ENCODE measurements at places on chromosomes 7 and 10.

DNA sequence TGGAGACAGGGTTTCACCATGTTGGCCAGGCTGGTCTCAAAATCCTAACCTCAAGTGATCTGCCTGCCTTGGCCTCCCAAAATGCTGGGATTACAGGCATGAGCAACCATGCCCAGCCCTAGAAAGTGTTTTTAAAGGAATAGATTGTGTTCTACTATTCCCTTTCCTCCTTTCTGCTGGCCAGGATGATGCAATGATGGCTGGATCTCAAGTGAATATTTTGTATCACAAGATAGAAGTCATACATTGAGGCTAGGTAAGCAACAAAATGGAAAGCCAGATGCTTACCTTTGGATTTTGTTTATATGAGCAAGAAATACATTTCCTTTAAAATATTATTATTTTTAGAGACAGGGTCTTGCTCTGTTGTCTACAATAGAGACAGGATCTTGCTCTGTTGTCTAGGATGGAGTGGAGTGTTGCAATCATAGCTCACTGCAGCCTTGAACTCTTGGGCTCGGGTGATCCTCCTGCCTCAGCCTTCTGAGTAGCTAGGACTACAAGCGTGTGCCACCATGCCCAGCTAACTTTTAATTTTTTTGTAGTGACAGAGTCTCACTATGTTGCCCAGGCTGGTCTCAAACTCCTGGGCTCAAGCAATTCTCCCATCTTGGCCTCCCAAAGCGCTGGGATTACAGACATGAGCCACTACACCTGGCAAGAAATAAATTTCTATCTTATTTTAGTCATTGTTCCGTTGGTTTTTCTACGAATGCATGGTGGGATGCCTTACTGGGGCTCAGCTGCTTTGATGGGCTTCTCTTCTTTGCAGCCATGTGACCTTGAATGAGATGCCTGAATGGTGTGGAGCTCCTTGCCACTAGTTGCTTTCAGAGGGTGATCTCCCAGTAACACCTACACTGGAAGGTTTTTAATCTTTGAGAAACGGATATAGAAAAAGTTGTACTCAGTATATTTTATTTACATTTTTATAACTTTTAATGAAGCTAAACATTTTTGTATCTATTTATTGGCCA lies 5.8 kb upstream of the AEBP1 start:
- DNase-seq = no peak

DNA sequence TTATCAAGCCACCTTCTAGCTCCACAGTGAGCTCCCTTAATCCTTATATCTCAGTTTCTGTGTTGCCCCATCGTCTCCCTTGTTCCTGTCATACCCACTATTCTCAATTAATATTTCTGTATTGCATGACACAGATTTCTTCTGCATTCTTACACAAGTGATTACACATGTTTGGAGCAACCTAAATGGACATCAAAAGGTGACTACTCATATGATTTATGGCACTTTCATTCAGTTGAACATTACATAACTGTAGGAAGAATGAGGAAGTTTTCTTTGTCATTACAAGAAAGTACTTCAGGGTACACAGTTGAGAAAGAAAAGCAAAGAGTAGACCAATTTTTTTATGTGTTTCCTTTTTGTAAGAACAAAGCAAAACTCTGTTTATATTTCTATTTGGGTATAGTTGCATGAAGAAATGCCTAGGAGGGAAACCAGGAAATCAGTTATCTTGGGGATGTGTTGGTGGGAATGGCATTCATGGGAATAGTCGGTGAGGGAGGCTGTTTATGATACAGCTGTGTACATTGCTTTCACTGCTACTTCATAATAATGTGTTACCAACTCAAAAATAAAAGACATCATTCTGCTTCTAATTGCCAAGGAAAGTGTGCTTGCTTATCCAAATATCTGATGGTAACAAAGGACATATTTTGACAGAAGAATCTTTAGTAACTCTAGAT lies 23.6 kb upstream of the PRSS37 start:
- no peak for DNase-seq

GRCh38 chr7:116704650-116705228 lies 32.7 kb downstream of the MET start:
- no peak for DNase-seq

DNA sequence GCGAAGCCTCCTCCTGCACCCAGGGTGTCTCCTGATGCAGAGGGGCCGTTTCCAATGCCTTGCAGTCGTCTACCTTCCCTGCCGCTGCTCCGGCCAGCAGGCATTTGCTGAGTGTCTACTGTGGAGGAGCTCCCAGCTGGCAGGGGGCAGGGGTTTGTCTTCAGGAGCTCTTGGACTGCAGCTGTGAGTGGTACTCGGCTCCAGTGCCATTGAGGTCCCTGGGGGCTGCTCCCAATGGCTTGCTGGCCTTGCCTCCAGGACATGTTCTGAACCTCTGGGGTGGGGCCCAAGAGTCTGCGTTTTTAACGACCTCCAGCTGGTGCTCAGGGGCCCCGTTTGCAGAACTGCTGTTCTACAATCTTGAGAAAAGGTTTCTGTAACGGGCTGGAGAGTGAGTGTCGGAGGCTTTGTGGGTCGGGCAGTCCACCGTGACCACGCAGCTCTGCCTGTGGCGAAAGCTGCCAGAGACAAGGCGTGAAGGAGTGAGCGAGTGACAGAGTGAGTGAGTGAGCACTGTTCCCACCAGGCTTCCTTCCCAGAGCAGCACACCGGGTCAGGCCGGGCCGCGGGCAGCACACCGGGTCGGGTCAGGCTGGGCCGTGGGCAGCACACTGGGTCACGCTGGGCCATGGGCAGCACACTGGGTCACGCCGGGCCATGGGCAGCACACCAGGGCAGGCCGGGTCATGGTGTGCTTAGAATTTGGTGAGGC lies 520.2 kb downstream of the PTPRN2 start:
- DNase-seq = no peak

GRCh38 chr10:127922675-127923366 lies 15.9 kb downstream of the PTPRE start:
- DNase-seq = no peak

Data from HFF-Myc (cell line).